ENCODE measurements at places on chromosomes 1 and 21.

DNA sequence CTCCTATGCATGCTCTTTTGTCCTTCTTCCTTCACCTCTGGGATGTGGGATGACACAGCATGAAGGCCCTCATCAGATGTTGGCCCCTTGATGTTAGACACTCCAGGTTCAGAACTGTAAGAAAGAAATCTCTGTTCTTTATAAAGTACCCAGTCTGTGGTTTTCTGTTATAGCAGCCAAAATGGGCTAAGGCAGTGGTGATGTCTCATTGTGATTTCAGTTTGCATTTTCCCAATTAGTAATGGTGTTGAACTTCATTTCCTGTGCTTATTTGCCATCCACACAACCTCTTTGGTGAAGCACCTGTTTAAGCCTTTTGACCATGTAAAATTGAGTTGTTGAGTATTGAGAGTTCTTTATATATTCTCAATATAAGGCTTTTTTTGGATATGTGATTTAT is 129.3 kb upstream of the C1orf174 start:
- DNase-seq = no peak

DNA sequence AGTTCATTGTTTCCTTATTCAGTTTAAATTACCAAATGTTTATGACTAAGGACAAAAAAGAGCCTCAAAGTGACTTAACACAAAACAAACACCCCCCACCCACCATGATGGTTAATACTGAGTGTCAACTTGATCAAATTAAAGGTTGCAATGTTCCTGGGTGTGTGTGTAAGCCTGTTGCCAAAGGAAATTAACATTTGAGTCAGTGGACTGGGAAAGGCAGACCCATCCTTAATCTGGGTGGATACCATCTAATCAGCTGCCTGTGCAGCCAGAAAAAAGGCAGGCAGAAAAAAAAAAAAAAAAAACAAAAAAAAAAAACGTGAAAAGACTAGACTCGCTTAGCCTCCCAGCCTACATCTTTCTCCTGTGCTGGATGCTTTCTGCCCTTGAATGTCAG is 543.4 kb downstream of the NEGR1 start:
- no peak for DNase-seq

- no peak for DNase-seq
Measured at GRCh38 chr1:55916907-55917306, 662.5 kb downstream of the PLPP3 start.

GRCh38 chr1:219247441-219247840 is 73.8 kb downstream of the LYPLAL1 start:
- DNase-seq = no peak

DNA sequence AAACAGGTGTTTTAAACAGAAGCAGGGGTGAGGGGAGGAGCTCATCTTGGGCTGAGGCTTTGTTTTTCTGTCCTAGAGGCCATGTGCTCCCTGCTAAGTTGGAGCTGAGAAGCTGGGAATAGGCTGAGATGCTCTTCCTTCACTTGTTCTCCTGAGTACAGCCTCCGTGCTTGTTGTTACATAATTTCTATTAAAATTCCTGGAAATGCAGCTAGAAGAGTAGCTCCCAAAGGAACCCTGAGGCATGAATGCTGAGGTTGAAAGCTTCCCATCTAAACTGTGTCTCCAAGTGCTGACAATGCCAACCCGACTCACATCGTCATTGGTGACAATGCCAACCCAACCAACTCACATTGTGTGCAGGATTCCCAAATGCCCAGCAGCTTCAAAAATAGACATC is 12.6 kb upstream of the ITPKB start:
- DNase-seq = no peak
